ENCODE measurements at places on chromosomes 1 and 21.

GRCh38 chr1:48532976-48533375 is 61.0 kb upstream of the SPATA6 start:
- DNase-seq: no peak

- DNase-seq: no peak
These were observed 15.3 kb upstream of the COL6A2 start for GRCh38 chr21:46082713-46082962.

DNA sequence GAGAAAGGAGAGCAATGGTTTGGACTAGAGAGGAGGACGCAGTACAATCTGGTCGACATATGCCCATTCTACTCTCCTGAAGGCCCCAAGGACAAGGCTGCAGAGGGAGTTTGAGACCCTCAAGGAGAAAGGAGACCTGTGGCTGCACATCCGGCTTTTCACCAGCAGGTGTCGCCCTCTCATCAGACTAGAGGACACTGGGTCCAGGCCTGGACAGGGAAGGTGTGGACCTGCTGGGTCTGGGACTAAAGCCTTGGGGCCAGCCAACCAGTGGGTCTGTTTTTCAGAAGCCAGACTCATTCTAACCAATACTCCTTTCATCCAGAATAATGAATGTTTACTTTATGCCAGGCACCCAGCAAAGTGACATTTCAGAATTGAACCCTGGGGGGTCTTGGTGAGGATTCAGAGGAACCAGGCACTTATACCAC is 5.0 kb downstream of the SRARP start:
- peak; percentile 55 for DNase-seq

- no peak for DNase-seq
These were observed 391.8 kb downstream of the DISC1 start for GRCh38 chr1:232018231-232019025.

DNA sequence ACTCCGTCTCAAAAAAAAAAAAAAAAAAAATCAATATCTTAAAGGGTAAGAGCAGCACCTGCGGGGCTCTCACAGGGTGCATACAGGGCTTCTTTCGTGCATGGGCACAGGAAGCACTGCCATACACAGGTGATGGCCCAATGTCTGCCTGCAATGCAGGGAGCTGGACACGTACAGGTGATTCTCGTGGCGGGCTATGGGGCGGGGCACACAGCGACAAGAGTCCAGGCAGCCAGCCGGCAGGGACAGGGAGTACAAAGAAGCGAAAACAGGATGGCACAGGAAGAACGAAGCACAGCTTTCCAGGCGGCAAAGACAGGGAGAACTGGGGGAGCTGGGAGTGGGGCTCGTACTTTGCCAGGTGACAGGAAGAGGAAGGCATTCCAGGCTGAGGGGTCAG is 1.6 kb downstream of the KIF17 start:
- DNase-seq: no peak

GRCh38 chr1:212219679-212220463 is 65.3 kb upstream of the PPP2R5A start:
- no peak for DNase-seq

GRCh38 chr21:43881283-43881682 is 16.3 kb downstream of the AGPAT3 start:
- DNase-seq: no peak

- no peak for DNase-seq
These were observed 9.2 kb downstream of the FCMR start for GRCh38 chr1:206912445-206913095.

DNA sequence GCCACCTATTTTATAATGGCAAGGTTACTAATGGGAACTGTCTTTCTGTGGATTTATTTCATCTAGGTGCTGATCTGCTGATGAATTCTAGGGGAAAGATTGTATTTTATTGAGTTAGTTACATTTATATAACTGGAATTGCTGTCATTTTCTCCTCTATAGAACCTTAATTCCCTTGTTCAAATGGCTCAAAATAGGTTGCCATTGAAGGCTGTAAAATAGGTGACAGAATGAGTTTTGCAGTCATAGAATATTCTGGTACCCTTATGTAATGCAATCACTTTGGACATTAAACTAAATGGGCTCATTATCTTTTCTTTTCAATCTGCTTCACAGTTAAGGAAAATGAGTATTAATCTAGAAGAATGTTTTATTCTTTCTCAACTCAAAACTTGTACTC is 131.0 kb downstream of the CTH start:
- DNase-seq: no peak

GRCh38 chr21:33948951-33949444 is 33.4 kb upstream of the ATP5PO start:
- DNase-seq: no peak

GRCh38 chr1:84163123-84163931 is 19.3 kb downstream of the PRKACB start:
- no peak for DNase-seq

GRCh38 chr21:45281411-45282282 is 6.0 kb downstream of the POFUT2 start:
- DNase-seq: no peak

GRCh38 chr21:39891111-39891510 is 23.9 kb downstream of the PCP4 start:
- DNase-seq: no peak

- no peak for DNase-seq
These were observed 37.9 kb upstream of the CCDC27 start for GRCh38 chr1:3714284-3714741.

- DNase-seq: peak; percentile 63
These were observed 58.5 kb downstream of the TENT5C start for GRCh38 chr1:117664314-117664713.

DNA sequence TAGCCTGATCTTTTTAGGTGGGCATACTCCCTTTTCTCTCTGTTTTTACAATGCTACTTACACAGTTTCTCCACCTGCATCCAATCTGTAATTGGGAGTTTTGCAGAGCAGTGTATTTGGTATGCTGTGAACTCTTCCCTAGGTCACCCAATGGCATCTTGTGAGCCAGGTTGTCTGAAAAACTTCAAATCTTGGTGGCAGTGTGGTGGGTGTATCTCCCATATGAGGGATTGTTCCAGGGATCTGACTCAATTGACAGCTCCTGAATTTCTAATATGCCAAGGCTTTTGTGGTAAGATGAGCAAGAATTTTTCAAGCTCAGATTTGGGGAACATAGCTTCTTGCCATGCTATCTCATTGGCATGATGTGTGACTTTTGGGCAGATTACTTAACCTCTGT is 47.2 kb upstream of the MACF1 start:
- DNase-seq: no peak

DNA sequence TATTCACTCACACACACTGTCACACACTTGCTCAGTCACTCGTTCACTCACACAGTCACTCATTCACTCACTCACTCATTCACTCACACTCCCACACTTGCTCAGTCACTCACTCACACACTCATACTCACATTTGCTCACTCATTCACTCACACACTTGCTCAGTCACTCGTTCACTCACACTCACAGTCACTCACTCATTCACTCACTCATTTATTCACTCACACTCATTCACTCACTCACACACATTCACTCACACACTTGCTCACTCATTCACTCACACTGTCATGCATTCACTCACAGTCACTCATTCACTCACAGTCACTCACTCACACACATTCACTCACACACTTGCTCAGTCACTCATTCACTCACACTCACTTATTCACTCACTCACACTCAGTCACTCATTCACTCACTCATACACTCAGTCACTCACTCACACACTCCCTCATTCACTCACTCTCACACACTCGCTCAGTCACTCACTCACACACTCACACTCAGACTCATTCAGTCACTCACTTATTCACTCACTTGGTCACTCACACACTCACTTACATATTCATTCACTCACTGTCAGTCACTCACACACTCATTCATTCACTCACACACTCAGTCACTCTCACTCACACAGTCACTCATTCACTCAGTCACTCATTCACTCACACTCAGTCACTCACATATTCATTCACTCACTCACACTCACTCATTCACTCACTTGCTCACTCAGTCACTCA is 167.0 kb upstream of the C1orf174 start:
- no peak for DNase-seq

GRCh38 chr1:152110860-152111514 is 4.3 kb downstream of the TCHH start:
- no peak for DNase-seq

DNA sequence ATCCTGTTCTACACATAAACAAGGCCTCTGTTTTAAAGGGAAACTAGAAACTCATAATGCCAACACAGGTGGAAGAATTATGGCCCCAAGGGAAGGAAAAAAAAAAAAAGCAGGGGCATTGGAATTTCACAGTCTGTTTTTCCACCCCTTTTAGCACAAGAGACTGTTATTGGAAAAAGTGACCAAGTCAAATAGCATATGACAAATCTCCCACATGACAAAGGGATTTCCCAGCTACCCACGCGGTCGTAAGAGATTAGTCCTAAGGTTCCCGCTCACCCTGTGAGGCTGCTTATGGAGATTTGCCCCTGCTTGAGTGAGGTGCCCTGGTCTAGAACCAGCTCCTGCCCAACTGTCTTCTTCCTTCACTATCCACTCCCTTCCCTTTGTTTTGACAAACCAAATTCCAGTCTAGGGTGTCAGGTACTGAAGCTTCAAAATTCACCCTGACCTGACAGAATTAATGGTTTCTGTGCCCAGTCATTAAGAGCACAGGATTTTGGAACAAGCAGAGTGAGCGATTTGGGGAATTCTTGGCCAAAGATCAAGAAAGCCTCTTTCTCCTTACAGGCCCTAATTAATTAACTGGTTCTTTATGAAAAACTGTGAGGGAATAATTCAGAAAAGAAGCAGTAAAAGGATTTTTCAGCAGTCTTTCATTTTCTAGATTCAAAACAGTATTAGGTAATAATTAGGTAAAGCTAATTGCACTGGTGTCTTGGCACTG is 107.3 kb downstream of the NMNAT2 start:
- DNase-seq: peak; percentile 2
